ENCODE measurements at places on chromosomes 4 and X.

GRCh38 chr4:161061046-161061445 lies 1102.8 kb downstream of the FSTL5 start:
- no peak for DNase-seq

DNA sequence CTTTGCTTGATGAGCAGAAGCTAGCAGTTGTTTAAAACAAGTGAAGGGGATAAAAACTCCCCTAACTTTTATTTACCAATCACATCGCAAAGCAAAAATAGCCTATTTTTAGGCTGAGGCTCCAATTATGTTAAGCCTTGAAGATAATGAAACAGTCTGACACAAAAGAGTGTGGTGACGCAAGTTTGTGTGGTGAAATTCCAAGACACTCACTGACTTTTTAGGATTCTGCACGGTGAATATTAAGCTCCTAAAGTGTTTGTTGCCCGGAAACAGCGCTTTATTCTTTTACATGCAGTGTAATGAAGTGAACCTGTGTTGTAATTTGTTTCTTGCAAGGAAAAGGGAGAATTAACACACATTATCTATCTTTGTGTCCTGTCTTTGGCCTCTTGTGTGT lies 74.8 kb downstream of the POLA1 start:
- no peak for DNase-seq

GRCh38 chr4:8821151-8821950 lies 50.3 kb downstream of the HMX1 start:
- DNase-seq = no peak

DNA sequence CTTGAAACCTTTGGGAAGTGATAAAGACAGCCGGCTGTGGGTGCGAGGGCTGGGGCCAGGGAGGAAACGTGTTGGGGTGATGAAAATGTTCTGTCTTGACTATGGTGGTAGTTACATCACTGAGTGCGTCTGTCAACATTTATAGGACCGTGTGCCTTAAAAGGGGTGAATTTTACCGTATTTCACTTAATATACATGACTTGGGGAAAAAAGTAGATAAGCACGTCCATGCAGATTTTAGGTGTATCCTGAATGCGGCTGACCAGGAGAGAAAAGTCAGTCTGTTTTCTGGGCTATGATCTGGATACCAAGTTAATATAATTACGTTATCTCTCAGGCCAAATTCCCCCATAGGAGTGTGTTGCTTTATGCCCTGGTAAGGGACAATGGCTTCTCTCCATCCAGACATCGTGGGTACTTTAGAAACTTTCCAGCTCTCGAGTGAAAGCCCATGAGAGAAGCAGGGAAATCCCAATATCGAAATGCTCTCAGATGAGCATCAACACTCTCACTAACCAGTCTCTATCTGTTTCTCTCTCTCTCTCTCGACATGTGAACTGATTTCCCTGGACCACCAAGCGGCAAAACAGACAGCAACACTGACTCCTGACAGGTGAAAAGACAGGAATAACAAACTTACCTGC lies 71.5 kb downstream of the IRF2 start:
- no peak for DNase-seq

DNA sequence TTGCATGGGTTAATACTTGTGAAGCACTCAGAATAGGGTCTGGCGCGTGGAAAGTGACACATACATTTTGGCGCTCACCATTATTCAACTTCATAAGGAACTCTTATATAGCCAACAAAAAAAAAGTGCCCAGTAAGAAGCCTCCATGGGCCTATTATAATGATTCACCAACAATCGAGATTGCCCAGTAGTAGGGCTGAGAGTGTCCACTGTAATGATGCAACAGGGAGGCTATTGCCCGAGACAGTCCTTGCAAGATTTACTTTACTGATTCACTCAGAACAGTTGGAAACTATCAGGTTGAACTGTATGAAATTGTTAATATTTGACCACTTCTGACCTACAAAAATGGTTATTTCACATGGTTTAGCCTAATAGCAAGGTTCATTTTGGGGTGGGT lies 86.0 kb downstream of the PJA1 start:
- DNase-seq = no peak

DNA sequence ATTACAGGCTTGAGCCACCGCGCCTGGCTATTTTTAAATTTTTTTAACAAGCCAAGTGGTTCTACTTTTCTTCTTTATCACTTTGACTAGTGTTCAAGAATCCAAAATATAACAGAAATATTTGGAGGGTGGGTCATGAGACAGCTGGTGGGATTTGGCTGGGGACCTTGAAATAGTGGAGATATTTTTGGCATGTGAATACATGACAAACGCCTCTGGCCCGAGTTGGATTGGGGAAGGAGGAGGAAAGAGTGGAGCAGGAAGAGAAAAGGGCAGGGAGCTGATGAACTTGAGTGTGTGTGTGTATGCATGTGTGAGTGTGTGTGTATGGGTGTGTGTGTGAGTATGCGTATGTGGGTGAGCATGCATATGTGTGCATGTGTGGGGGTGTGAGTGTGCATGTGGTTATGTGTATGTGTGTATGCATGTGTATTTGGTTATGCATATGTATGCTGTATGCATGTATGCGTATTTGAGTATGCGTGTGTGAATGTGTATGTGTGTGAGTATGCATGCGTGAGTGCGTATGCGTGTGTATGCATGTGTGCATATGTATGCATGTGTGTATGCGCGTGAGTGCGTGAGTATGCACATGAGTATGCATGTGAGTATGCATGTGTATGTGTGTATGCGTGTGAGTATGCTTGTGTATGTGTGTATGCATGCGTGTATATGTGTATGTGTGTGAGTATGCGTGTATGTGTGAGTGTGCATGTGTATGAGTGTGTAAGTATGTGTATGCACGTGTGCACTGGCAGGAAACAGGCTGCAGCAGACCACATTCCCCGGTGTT lies 49.6 kb downstream of the JADE1 start:
- DNase-seq = no peak

- peak; percentile 59 for DNase-seq
Measured at GRCh38 chr4:145234091-145234706, 53.8 kb upstream of the OTUD4 start.

DNA sequence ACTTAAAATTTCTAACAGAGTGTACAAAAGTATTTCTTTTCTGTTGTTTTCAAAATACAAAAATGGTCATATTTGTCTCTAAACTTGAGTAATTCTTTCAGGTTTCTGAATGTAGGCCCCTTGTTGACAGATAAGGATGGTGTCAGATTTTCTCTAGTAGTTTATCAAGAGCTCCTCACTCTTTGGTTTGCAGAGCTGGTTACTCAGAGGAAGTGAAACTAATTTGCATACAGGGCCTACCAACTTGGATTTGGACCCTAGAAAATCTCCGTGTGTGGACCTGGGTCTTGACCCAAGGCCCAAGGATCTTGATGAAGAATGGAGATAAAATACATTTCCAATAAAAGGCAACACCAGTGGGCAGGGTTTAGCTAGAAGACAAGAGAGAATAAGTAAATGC lies 433 bp upstream of the ADH6 start:
- no peak for DNase-seq

GRCh38 chr4:11548597-11549082 lies 119.9 kb upstream of the HS3ST1 start:
- no peak for DNase-seq

- DNase-seq = no peak
Measured at GRCh38 chrX:154038656-154039055, 19.0 kb upstream of the IRAK1 start.

- no peak for DNase-seq
Measured at GRCh38 chrX:146907391-146908240, 93.1 kb upstream of the CXorf51A start.

DNA sequence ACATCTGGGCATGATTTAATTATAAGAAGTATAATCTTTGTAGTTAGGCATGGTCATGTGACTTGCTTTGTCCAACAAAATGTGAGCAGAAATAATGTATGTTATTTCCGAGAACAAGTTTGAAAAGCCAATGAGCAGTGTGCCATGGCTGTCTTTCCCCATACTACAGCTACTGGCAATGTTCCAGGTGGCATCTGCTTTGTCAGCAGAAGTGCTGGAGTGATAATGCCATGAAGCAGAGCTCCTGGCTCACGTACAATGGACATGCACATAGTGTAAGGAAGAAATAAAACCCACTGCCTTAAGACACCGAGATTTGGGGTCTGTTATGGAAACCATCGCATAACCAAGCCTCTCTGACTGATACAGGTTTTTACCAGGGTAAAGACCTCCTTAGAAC lies 212.6 kb upstream of the RASGEF1B start:
- DNase-seq = no peak

GRCh38 chr4:176656108-176656507 lies 136.6 kb downstream of the VEGFC start:
- DNase-seq = no peak

DNA sequence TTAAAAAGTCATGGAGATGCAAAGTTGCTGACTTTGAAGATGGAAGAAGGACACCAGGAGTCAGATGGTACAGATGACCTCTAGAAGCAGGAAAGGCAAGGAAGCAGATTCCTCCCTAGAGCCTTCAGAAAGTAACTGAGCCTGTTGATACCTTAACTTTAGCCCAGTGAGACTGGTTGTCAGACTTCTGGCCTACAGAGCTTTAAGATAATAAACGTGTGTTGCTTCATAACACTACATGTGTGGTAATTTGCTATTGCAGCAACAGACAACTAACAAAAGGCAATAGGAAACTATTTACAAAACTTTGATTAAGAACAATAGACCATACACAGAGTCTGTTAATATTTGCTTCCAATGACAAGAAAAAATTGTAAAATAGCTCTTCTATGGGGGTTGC lies 102.0 kb upstream of the USP38 start:
- no peak for DNase-seq

GRCh38 chr4:138118270-138118669 lies 123.9 kb downstream of the SLC7A11 start:
- no peak for DNase-seq

DNA sequence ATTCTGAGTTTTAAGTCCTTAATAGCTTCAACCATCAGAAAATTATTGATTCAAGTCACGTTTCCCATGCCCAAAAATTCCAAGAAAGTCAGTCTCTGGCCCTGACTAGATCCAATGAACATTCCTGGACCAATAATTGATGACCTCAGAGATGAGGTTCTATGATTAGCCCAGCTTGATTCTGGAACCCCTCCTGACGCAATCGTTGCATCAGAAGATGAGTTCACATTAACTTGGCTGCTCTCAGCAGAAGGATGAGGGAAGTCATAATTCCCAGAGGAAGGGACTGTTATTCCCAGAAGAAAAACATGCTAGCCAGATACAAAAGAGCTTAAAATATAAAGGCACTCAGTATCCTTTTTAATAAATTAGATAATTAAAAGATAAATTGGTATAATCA lies 34.3 kb upstream of the CPEB2 start:
- DNase-seq = no peak

DNA sequence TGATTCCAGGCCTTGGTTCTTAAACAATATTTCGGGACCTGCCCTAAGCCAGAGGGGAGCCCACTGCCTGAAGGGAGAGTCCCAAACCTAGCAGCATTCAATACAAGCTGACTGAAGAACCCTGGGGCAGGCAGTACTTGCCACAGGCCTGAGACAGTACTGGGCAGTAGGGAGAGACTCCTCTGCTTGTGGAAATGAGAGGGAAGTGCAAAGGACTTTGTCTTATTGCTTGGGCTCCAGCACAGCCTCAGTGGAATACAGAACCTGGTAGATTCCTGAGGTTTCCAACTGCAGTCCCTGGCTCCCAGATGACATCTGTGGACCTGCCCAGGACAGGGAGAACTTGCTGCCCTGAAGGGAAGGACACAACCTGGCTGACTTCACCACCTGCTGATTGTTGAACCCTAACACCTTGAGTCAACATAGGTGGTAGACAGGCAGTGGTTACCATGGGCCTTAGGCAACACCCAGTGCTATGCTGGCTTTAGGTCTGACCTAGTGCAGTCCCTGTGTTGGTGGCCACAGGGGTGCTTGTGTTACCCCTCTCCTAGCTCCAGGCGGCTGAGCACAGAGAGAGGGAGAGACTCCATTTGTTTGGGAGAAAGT lies 20.3 kb upstream of the ABCG2 start:
- no peak for DNase-seq

GRCh38 chr4:7805533-7806337 lies 133.9 kb downstream of the AFAP1 start:
- no peak for DNase-seq

GRCh38 chr4:31383767-31384166 lies 663.6 kb downstream of the PCDH7 start:
- no peak for DNase-seq

DNA sequence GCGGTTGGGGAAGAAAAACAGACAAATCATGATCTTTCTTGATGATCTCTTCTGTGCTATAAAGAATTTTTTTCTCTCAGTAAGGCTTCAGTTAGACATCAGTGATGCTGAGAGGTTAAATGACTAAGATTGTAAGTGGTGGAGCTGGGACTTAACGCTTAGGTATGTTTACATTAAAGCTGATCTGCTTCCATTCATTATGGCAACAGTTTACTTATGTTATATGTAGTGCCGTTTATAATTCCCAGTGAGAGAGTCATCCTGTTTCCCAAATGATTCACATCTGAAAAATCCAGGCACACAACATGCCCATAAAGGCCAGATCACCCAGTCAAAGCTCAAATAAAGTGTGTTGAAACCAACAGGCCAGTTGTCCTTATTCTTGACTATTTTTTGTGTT lies 50.1 kb downstream of the CENPVL3 start:
- DNase-seq = no peak

- no peak for DNase-seq
Measured at GRCh38 chrX:47507153-47507867, 24.3 kb upstream of the ZNF41 start.

DNA sequence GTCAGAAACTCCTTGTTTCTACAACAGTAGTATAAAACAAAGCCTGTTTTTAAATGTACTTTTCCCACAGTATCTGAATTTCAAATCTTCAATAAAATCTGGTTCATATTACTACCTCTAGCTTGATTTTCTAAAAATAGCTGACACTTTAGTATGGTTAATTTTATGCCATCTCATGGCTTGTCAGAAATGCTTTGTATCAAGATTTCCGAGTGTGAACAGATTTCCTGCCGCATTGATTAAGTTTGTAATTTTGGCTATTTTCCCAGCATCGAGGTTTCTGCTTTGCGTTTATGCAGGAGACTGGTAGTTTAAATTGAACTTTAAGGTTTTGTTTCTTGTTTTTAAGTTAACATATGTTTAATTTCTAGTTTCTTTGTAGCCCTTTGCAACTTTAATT lies 44.2 kb downstream of the CLCN3 start:
- no peak for DNase-seq

- no peak for DNase-seq
Measured at GRCh38 chrX:105653891-105654290, 168.4 kb upstream of the NRK start.

DNA sequence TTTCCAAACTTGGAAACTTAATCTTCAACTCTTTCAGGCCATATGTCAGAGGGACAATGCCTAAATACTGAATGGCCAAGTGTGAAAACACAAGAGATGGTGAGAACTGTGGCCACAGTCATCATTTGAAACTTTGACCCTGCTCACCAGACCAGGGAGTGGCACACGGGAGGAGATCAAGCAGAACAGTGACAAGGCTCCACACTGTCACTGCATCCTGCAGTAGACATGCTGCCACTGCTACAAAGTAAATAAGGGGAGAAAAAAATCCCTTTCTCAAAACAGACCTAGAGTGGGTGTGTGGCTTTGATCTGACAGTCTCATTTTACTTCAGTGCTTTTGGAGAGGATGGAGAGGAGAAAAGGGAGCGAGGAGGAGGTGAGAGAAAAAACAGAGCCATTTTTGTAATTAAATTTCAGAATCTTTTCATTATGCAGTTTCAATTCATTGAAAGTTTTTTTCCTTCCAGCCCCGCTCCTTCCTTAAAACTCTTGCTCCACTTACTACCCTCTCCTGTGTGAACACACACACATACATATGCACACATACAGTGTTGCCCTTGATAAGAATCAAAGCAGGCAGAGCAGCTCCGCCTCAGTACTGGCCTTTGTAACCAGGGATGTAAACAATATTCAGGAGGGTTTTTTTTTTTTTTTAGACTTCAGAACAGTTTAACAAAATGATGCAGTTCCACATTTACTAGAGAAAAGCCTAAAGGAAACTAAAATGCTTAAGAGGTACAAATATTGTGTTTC lies 34.4 kb downstream of the NEXMIF start:
- DNase-seq = no peak

Data from CD4-positive, alpha-beta T cell treated with Interleukin-2 at 100 ng/mL for 4 hours (primary cell).